ENCODE measurements at places on chromosomes 6 and 20.

GRCh38 chr6:152223636-152224035 is 413.5 kb downstream of the SYNE1 start:
- DNase-seq = no peak

- DNase-seq = no peak
Observed at GRCh38 chr6:158086054-158086503, 82.0 kb downstream of the SERAC1 start.

DNA sequence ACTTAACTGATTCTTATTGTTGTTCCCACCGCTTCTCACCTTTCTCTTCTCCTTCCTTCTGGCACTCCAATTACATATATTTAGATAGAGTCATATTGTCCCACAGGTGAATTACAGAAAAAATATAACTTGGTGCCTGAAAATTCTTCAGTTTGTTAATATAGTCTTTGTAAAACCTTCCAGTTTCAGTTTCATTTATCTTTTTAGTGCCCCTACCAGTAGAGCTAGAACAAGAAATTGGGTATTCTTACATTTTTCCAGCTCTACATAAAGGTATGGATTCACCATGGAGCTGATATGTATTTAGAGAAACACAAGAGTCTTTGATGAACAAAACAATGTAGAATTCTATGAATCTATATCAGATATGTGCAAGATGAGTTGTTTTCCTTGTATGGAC is 10.7 kb downstream of the MANEA start:
- no peak for DNase-seq

GRCh38 chr6:43780941-43781928 is 11.2 kb downstream of the VEGFA start:
- DNase-seq = no peak

DNA sequence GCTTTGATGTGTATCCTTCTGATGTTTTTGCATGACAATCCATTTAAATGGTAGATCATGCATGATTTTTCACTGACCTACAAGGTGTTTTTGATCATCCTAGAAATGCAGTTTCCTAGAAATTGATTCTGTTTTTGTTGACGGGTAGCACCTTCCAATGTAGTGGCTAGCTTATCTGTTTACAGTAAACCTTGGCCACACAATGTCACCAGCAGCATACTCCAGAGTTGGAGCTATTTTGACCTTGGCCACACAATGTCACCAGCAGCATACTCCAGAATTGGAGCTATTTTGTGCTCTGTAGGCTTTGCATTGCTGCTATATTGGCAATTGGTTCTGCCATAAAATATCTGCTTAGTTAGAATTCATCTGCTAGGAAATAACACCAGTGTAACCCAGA is 74.6 kb upstream of the NAA20 start:
- DNase-seq = no peak

DNA sequence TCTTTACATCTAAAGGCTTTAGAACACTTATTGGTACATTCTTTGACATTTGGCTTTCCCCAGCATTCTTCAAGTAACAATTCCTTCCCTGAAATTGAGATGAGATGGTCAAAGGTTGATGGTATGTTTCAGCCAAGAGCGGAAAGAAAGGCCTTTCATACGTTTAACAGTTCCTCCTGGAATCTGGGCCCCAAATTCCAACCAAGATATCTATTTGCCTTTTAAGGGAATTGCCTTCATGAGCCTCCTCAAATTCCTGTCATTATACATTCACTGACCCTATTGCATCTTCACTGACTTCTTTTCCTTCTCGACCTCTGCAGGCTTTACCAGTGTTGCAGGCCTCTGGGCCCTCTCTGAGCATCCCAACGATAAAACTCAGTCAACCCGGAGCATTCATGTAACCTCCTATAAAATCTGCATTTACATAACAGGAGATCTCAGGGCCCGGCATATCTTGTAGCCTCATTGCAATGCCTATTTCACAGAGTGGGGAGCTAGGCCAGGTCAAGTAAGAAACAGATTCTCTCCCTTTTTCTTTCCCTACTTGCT is 18.3 kb upstream of the WFDC9 start:
- DNase-seq = no peak

GRCh38 chr6:163302747-163303146 is 111.8 kb upstream of the QKI start:
- DNase-seq = no peak

DNA sequence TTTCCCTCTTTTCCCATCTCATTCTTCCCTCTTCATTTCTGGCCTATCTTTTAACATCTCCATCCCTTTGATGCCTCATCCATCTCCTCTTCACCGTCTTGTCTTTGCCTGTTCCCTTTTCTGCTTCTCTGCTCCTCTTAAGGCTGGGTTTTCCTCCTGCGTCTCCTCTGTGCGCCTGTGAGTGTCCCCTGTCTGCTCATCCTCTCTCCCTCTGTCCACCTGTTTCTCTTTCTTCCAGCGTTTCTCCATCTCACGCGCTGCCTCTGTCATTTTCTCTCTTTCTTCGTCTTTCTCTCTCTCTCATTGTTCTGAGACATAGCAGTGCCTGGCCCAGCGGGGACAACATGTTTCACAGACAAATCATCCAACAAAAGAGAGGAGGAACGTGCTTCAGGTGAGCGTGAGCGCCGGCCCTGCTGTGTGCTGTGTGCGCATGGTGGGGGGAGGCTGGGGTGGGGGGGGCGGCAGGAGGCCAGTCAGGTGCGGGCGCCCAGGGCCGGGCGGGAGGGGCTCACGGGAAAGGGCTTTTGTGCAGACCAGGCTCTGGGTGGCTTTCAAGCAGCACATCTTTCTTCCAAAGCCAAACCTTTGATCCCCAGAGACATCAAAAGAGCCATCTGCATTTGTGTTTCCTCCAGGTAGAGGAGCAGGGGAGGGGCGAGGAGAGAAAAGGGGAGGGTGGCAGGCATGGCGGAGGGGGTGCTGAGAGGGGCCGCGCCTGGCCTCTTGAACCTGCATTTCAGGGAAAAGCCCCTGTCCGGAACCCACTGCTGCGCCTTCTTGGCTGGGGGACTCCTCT is 121.3 kb downstream of the VEGFA start:
- DNase-seq = no peak

DNA sequence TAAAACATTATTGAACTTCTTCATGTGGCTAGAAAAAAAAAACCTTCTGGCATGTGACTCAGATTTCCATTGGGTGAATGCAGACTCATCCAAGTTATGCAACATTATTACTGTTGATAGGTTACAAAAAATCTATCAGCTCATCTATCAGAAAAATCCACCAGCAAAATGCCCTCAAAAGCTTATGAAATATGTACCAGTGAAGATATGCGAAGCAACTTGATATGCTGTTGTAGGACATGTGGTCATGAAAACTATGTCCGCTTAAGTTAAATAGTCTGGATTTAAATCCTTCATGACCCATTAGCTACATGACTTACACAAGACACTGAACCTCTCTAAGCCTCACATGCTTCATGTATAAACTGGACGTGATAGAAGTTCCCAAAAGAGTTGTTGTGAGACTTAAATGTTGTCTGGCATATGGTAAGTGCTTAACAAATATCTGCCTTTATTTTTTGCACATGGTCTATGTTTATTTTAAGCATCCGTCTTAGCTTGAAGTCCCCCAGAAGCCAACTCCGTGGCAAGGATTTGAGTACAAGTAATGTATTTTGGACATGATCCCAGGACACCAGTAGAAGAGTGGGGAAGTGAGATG is 12.5 kb upstream of the BFSP1 start:
- no peak for DNase-seq

DNA sequence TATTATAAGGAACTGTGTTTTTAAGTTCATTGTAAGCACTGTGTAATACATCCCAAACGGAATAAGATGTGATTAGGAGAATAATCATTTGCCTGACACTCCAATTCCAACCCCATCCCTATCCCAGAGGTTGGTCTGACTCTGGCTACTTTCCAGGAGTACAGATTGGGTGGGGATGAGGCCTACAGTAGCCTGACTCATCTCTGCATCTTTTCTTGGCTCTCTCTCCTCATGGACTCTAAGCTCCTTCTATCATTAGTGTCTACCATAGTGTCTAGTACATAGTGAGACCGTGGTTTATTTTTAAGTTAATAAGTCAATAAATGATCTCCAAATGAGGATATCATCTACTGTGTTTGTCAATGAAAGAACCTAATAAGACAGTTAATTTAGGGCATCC is 92.2 kb upstream of the CNKSR3 start:
- DNase-seq = no peak

DNA sequence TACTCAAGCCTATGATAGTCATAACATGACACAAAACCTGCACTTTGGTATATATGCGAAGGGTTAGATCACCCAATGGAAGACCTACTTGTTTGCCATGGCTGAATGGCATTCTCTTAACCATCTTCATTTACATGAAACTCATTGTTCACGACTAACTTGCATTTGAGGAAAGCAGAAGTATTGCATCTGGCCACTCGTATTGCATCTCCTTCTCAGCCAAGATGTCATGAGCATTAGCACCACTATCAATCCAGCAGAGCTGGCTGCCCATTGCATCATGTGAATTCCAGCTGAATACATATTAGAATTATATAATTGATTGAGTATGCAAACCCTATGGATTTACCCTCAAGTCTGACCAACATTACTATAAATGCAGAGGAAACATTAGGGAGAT is 390.2 kb downstream of the LAMA2 start:
- DNase-seq = no peak

DNA sequence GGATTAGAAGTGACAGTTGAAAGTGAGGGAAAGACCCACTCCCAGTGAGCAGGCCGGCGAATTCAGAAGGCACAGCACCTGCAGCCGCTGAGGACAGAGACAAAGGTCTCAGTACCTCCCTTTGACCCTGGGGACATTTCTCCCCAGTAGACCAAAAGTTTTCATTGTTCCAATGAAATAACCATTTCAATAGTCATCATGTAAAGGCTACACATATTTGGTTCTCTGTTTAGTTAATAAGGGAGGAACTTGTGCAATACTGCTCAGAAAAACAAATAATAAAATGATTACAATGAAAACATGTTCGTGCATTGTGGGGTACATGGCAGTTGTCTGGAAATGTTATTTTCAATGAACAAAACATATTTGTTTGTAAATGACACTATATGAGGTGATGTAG is 52.5 kb downstream of the EDN1 start:
- no peak for DNase-seq

DNA sequence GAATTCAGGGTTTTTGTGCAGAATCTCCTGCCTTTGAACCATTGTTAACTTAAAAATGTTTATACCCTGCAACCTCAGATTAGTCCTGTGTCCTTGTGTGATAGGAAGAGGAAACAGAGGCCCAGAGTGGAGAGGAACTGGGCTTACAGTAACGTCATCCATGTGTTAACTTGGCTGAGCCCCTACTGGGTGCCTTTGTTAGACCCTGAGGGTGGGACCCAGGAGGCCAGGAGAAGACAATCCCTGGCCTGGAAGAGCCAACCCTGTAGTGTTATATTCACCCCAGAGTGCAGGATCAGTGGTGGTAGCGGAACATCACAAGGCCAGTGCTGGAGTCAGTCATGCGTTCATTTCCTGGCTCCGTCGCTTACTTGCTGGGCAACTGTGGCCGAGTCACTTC is 10.6 kb downstream of the MYLK2 start:
- no peak for DNase-seq

DNA sequence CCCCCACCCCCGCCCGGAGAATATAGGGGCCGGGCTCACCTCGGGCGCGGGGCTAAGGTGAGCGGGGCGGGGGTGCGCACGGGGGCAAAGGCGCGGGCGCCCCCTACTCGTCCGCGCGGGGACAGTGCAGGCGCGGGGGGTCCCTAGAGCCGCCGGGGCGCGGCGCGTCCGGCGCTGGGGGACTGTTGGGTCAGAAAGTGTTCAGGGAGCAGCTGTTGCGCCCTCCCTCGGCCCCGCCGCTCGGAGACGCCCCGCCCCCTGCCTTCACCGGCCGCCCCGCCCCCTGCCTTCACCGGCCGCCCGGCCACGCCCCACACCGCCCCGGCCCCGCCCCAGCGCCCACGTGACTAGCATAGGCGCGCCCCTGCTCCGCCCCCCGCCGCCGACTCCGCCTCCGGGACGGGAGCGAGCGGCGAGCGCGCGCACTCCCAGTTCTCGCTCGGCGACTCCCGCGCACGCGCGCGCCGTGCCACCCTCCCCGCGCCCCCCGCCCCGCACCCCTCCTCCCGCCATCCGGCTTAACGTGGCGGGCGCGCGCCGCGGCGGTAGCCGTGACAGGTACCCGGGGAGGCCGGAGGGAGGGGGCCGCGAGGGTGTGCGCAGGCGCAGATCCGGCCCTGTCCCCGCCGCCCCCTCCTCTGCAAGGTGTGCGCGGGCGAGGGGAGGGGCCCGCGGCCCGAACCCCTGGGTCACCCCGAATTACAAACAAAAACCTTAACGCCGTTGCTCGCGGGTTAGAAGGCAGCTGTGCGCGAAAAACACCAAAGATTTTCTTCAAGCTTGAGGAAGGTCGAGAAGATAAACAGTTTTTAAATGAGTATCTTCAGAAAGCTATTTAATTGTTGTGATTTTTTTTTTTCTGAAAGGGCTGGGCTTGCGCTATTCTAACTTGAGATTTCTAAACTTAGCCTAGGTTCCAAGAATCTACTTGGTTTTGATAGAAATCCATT is 704 bp upstream of the ZNF217 start:
- DNase-seq = peak; percentile 98

- DNase-seq = no peak
Observed at GRCh38 chr6:107957308-107957908, 600 bp downstream of the SEC63 start.

DNA sequence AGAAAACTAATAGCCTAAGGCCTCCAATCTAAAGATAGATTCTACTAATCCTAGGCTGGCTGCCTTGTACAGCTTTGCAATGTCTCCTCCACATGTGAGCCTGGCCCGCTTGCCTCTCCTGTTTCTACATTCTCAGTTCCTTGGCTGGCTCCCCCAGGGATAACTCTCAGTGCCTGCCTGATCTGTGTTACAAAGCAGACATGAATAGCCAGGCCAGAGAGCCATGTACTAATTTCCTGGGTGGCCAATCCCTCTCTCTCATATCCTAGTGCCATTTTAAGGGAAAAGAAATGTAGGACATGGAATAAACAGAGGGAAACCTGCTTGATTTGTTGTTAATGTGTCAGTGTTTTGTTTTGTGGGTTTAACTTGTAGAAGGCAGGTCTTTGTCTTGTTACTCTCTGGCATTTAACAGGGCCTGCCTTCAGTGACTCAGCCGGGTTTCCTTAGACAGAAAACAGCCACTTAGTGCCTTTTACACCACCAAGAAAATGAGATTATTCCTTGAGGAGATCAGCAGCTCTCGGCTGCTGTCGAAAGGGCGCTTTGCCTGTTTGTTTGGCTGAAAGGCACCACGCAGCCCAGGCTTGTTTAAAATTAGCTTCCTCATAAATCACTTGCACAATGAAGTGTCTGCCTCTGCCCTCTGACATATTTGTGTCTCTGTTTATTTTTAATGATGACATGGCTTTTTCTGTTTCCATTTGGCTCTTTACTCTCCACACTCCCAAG is 702.7 kb downstream of the MAFB start:
- DNase-seq = no peak
